ENCODE measurements at places on chromosomes 4 and X.
A peak's percentile ranks its signal among the peaks of the same experiment; 100 is the strongest.

DNA sequence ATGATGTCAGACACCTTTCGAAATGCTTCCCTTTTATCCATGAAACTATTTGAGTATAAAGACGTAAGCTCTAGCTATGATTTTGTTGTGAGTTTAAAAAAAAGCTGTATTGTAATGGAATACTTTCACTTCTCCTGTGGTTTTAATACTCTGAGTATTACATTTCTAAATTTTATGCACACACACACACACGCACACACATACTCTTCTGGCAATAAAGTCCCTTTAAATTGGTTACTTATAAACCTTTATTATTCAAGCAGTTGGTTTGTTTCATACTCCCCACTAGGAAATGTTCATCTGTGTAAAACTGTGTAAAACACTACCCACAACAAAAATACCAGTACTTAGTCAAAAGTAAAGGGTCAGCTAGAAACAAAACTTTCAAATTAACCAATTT lies 18.2 kb downstream of the VAMP7 start:
- no peak for DNase-seq

DNA sequence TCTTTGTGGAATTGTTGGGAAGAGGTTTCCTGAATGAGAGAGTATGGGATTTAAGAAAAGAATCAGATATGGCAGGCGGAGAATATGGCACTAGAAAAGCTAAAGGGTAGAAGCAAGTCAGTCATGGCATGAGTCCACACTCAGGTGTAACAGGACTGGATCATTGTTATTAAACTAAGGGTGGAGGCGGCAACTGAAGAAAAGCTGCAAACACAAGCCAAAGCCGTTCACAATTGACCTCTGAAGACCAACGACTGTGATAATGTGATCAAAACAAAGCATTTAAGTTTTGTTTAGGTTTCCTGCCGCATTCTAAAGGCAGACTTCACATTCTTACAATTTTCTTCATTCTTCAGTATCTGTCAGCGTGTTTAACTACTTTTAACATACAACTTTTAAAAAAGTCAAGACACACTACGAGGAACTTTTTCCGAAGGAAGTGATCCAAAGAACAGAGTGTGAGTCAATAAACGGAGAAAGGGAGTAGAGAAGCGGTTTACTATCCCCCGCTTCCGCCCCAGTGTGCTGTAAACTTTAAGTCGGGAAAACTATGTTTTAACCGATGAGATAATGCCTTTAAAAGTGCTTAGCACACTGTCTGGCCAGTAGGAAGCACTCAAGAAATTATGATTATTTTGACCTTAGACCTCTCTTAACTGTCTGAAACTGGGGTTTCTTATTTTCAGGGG lies 909 bp upstream of the SLAIN2 start:
- no peak for DNase-seq

GRCh38 chr4:104625706-104626105 lies 131.0 kb upstream of the CXXC4 start:
- no peak for DNase-seq

GRCh38 chrX:123871309-123871708 lies 11.5 kb downstream of the XIAP start:
- DNase-seq, result no peak

DNA sequence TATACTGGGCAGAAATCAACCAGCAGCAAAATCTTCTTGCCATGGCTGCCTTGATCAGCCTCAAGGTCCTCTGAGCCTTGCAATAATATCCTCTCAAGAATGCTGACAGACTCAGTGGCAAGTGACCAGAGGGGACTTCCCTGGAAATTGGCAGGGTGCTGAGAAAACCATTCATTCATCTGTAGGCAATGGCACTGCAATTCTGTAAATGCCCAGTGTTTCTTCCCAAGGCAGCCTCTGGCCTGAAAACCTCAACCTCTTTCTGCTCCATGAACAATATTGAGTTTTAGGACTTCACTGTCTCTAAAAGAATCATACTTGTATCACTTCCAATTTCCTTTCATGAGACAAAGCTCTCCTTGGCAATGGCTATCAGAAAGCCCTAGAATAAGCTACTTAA lies 754.3 kb upstream of the TENM3 start:
- DNase-seq, result no peak

DNA sequence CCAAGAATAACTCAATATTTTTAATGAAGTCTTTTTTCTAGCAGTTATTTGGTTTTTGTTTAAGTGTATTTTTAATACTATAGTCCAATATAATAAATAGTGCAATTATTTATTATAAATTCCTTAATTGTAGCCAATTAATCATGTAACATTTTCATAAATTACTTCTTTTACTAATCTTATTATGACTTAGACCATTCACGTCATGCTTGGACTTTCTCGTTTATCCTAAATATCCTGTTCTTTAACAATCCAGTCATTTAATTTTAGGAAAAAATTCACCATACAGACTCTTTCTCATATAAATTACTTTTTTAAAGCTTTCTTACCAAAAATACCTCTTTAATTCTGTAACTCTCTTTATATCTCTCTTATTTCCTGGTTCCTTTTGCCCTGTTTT lies 350.1 kb downstream of the AR start:
- no peak for DNase-seq

- no peak for DNase-seq
Observed at GRCh38 chrX:85963736-85964135, 83.6 kb downstream of the CHM start.

- DNase-seq, result no peak
Observed at GRCh38 chr4:15515106-15515505, 45.4 kb downstream of the CC2D2A start.

DNA sequence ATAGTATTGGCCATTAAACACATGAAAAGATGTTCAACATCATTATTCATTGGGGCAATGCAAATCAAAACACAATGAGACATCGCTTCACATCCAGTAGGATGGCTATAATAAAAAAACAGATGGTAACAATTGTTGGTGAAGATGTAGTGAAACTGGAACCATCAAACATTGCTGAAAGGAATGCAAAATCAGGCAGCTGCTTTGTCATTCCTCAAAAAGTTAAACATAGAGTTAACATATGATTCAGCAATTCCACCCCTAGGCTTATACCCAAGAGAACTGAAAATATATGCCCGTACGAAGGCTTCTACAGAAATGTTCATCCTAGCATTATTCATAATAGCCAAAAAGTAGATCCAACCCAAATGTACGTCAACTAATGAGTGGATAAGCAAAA lies 144.0 kb upstream of the NAP1L5 start:
- DNase-seq, result no peak

DNA sequence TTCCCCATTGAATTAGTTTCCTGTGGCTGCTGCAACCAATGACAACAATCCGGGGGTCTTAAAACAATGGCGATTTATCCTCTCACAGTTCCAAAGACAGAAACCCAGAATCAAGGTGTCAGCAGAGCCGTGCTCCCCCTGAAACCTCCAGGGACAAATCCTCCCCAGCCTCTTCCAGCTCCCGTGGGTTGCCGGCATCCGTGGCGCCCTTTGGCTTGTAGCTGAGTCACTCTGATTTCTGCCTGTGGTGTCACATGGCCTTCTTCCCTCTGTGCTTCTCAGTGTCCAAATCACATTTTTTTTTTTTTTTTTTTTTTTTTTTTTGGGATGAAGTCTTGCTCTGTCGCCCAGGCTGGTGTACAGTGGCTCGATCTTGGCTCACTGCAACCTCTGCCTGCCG lies 64.5 kb upstream of the STX18 start:
- no peak for DNase-seq

- DNase-seq, result no peak
Observed at GRCh38 chr4:158941895-158942294, 161.0 kb upstream of the RAPGEF2 start.

- no peak for DNase-seq
Observed at GRCh38 chrX:72271091-72271788, 5.8 kb downstream of the RPS4X start.

DNA sequence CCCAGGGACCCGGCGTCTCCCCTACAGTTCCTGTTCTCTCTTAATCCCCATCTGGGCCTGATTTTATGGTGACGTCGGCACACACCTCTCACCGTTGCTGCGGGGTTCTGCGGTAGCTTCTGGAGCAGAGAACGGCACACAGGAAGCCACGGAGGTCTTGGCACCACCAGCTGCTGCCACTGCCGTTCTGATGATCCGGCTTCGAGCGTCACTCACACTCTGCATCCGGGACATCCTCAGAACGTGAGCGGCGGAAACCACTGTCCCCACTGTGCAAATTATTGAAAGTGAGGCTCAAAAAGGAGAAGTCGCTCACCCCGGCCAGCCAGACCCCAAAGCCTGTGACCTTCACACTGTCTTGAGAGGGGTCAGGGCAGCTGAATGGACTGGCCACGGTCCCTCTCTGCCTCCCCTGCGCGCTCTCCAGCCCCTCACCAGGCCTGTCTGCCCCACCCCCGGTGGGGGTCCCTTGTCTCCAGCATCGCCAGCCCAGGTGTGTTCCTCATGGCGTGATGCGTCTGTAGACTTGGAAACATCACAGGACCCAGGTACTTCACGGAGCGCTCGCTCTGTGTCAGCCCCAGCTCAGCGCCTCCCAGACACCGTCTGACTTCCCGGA lies 201.1 kb downstream of the AFAP1 start:
- DNase-seq, result no peak

GRCh38 chrX:19070555-19070994 lies 51.7 kb downstream of the ADGRG2 start:
- DNase-seq, result no peak

DNA sequence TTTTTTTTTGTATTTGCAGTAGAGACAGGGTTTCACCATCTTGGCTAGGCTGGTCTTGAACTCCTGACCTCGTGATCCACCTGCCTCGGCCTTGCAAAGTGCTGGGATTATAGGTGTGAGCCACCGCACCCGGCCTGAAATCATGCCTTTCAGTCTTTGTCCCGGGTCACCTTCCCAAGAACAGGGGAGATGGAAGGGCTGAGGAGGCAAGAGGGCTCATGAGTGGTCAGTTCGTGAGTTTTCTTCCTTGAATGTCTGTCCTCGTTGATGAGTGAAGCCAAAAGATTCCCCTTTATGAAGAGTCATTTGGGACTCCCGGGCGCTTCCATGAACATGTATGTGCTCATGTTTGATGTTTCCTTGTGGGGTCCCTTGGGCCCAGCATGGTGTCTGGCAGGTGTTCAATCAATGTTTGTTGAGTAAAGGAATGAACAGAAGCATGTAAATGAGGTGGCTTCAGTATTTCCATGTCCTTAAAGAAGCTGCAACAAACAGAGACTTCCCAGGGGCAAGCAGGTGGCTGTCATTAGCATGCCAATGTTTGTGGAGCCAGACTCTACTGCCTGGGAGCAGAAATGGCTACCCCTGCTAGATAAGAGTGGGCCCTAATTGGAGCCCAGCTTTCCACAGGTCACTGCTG lies 3.4 kb upstream of the SEPTIN6 start:
- no peak for DNase-seq

- DNase-seq, result no peak
Observed at GRCh38 chrX:11419102-11419501, 125.9 kb downstream of the AMELX start.

DNA sequence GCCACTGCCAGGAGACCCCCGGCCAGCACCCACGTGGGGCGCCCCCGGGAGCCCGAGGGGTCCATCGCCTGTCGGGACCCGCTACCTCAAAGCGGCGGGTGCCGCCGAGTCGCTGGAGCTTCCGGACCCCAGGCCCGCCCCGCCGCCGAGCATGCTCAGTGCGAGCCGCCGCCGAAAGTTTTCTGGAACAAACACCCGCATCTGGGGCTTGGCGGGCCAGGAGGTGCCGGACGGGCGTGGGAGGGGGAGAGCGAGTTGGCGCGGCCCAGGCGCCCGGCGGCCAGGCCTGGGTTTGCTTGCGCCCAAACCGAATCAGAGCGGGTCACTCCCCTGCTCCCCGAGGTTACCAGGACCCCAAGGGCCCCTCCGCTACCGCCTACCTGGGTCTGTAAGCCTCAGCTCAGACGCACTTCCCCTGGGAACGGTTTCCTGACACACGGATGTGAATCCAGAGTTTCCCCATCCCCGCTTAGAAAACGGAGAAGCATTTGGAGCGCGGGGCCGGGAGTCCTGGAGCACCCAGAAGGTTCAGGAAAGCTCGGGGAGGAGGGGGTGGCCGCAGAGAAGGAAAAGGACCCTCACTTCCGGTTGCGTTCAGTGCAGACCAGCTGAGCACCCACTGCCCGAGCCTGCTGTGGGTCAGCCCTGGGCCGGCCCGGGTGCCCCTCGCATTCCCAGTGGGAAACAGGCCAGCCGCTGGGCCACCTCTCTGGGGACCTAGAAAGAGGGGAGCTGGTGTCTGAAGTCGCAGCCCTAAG lies at the start of gene EVC2:
Gene EVC2, minus strand, starts transcription at position 111 of the 758 bp plus-strand sequence. Its CDS starts 46 bp downstream, at position 65.
- no peak for DNase-seq

GRCh38 chrX:18353931-18354368 lies 538 bp downstream of the SCML2 start:
- no peak for DNase-seq

DNA sequence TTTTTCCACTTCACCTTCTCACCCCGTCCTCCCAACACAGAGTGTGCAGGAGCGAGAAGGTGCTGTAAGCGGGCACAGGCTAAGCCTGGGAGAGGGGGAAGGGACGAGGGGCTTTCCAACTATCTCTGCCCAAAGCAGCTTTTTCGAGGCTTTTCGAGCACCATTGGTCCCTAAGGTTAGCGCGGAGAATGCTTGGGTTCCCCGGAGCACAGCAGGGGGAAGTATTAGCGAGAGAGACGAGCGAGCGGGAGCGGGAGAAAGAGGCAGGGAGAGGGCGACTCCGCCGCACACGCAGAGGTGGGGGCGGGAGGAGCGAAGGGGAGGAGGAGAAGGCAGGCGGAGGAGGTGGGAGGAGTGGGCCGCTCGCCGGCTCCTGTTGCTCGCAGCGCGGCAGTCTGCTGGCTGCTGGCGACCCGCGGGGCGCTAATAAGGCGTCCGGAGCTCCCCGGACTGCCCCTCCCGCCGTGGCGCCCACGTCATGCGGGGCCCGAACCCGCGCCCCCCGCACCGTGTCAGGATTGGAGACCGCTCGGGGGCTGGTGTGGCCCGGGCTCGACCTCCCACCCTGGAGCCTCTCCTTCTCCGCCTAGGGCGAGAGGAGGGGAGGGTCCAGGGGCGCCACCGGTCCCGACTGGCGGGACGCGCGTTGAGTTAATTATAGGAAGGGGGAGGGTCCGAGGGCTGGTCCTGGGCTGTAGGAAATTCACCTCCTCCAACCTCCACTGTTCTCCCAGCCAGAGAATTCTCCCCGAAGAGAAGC lies at the start of gene ADAMTS3:
Gene ADAMTS3, minus strand, starts transcription at position 263 of the 760 bp plus-strand sequence. CDS start 459 bp downstream, outside the sequence.
- DNase-seq, result no peak

GRCh38 chrX:66126662-66127061 lies 37.4 kb upstream of the HEPH start:
- DNase-seq, result no peak

GRCh38 chr4:94208918-94209317 lies 1.3 kb downstream of the SMARCAD1 start:
- no peak for DNase-seq

DNA sequence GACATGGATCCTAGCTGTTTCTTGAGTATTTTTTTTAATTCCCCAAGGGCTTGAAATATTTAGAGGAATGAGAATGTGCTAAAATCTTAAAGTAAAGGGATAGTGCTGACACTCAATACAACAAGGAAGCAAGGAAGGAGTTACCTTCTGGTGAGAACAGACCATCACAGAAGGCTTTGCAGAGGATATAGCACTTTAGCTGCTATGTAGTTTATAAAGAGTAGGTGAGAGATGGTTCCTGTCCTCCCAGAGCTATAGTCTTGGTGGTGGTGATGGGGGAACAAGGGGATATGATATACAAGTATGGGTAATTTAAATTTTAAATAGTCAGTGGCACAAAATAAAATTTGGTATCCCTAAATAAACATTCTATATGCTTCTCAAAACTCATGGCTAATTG lies 47.6 kb downstream of the MTHFD2L start:
- peak; percentile 28 for DNase-seq
